ENCODE measurements at places on chromosomes 4 and X. TPM values are rescaled to one million over a fixed set of nuclear protein-coding genes. Genes with fewer than 3 reads are reported as not detected.

DNA sequence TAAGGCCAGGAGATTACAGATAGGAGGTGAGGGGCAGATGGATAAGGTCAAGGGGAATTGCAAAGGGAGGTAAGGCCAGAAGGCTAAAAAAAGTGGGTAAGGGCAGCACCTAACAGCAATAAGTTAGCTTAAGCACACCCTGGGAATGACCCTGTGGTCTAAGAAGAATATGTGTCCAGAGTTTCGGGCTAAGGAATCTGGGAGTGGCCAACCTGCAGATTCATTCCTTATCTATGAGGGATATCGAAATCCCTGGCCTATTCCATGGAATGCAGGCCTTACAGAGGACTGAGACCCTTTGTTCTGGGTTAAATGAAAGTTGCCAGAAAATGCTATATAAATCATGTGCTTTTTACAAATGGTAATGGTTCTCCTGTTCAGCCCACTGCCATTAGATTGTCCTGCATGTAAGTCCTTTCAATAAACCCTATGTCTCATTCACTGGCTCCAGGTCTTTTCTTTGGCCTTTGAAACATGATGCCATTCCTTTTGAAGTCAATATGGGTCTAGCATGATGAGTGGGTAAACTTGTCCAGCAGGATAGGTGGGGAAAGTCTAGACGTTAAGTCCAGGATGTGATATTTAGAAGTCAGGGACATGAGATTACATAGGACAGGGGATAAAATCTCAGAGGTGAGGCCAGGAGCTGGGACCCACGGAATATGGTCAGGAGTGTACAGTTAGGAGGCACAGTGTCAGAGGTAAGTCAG is 226.2 kb downstream of the TACR3 start:
- DNase-seq, result no peak

- no peak for DNase-seq
Observed at GRCh38 chr4:95388911-95389310, 159.9 kb downstream of the UNC5C start.

DNA sequence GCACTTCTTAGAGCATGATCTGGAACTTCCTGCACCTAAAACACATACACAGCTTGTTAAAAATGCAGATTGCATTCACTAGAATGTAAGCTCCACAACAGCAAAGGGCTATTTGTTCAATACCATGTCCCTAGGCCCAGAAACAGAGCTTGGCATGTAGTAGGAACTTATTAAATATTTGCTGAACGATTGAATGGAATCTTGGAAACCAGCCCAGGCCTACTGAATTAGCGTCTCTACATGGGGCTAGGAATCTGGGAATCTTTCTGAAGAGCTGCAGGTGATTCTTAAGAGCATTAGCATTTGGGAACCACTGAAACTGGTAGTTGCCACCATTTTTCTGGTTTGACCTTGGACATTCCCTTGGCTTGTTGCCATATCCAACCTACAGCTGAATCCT is 234.1 kb downstream of the STIM2 start:
- DNase-seq, result no peak

DNA sequence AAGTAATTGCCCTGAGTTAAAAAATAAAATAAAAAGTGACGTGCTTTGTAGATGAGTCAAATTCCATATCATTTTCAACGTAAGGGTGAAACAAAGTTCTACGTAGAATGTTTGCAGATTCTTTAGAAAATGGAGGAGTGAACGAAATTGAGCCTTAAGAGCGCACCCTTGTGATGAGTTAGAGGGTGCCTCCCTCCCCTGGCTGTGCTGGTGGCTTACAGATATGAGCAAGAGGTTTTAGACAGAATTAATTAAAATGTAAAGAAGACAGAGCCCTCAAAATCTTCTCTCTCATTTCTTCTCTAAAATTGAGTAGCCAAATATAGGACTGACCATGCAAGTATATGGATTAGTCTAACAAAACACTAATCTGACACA is 30.2 kb upstream of the LGI2 start:
- DNase-seq, result no peak

The MAP7D2 gene
- total RNA-seq, result 0.29 TPM

The SMR3B gene
- not detected for total RNA-seq
